ENCODE measurements at places on chromosomes 1 and 21.

- no peak for DNase-seq
Observed at GRCh38 chr1:209542585-209542984, 40.9 kb upstream of the CAMK1G start.

DNA sequence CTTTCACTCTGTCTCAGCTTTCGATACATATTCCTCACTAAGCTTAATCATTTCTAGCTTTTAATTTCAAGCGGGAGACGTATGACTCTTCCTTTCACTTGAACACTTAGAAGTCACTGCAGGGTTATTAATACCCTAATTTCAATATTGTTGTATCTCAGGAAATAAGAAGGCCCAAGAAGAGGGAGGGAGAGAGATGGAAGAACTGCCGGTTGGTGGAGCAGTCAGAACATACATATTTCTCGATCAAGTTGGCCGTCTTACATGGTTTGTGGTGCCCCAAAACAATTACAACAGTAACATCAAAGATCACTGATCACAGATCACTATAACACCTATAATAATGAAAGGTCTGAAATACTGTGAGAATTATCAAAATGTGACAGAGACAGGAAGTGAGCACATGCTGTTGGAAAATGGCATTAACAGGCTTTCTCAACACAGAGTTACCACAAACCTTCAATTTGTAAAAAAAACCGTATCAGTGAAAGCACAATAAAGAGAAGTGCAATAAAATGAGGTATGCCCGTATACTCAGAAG is 145.4 kb upstream of the HP1BP3 start:
- DNase-seq: no peak

- DNase-seq: no peak
Observed at GRCh38 chr1:42081475-42081874, 71.7 kb upstream of the GUCA2B start.

DNA sequence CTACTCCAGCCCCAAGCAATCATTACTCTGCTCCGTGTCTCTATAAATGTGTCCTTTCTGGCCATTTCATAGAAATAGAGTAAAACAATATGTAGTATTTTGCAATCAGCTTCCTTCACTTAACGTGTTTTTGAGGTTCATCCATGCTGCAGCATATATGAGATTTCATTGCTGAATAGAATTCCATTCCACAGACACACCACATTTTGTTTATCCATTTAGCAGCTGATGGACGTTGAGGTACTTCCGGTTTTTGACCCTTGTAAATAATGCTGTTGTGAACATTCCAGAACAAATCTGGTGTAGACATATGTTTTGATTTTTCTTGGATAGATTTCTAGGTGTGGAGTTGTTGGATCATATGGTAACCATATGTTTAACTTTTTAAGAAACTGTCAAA is 30.7 kb downstream of the ADAM30 start:
- no peak for DNase-seq

- no peak for DNase-seq
Observed at GRCh38 chr1:27044613-27045151, 32.0 kb upstream of the TENT5B start.

- DNase-seq: no peak
Observed at GRCh38 chr1:202061055-202061454, 50.7 kb downstream of the ELF3 start.

- no peak for DNase-seq
Observed at GRCh38 chr1:68409426-68409825, 40.3 kb downstream of the RPE65 start.

DNA sequence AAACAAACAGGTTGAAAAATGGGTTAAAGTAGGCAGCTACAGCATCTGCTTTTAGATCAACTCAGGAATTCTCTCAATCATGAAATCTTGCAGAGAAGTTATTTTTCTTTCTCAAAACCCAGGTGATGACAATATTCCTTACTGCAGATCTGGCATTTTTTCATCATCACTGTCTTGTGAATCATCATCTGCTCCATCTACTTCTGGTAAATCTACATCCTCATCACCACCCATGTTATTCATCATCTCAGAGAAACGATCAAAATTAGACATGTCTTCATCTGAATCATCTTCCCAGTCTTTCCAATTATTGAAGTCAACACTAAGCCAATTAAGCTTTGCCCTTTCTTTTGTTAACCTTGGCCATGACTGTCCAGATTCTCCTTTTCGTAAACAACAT is 21.8 kb downstream of the GBP2 start:
- DNase-seq: no peak

DNA sequence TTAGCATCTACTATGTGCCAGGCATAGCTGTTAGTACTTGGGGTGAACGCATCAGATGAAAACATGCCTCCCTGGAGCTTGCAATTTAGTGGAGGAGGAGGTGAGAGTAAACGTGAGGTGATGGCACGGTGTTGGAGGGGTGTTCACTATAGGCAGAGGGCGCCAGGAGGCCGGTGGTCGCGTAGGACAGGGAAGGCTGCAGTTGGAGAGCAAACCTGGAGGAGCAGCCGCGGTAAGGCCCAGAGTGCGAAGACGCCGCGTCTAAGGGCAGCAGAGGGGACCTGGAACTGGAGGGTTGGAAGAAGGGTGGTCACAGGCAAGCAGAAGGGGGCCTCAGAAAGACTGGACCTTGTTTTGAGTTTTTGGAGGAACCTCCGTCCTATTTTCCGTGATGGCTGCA is 30.2 kb upstream of the TRIM17 start:
- no peak for DNase-seq

Data from vagina (tissue), 2 donors.